Kidney tubule cell (primary cell): ENCODE measurements at places on chromosomes 6 and 20.

GRCh38 chr6:52286798-52287432 is 2.4 kb upstream of the MCM3 start:
- peak; percentile 71 for DNase-seq

DNA sequence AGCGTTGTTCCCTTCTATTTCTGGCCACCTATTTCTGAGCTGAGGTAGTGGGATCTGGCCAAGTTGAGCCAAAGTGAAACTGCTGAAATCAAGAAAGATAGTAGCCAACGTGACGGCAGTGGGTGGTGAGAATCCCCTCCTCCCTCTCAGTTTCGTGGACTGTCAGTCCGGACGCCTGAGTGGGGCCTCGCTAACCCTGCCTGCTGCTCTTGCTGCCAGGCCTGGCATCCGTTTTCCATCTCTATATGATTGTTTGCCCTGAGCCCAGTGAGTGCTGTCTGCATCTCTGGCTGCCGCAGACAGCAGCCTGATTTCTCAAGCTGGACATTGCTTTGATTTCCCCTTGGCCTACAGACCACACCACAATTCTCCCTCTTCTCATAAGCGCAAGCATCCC is 23.5 kb upstream of the PAX1 start:
- no peak for DNase-seq

GRCh38 chr20:54020868-54021267 is 49.5 kb downstream of the BCAS1 start:
- no peak for DNase-seq

- DNase-seq, result no peak
These were observed 126.0 kb downstream of the MTHFD1L start for GRCh38 chr6:150991487-150991886.

DNA sequence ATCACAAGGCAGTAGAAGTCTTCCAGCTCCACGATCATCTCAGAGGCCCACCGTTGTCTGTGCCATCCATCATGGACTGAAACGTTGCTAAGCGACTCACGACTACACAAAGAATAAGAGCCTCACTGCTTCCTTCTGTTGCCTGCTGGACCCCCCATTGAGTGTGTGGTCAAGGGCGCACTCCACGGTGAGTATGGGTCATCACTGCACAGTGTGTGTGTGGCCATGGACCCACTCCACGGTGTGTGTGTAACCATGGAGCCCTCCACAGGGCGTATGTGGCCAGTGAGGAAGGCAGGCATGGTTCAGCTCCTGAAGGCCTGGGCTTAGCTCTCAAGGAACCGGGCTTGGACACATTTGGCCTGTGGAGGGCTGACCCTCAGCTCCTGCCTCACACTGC is 123.4 kb upstream of the AFDN start:
- DNase-seq, result no peak

DNA sequence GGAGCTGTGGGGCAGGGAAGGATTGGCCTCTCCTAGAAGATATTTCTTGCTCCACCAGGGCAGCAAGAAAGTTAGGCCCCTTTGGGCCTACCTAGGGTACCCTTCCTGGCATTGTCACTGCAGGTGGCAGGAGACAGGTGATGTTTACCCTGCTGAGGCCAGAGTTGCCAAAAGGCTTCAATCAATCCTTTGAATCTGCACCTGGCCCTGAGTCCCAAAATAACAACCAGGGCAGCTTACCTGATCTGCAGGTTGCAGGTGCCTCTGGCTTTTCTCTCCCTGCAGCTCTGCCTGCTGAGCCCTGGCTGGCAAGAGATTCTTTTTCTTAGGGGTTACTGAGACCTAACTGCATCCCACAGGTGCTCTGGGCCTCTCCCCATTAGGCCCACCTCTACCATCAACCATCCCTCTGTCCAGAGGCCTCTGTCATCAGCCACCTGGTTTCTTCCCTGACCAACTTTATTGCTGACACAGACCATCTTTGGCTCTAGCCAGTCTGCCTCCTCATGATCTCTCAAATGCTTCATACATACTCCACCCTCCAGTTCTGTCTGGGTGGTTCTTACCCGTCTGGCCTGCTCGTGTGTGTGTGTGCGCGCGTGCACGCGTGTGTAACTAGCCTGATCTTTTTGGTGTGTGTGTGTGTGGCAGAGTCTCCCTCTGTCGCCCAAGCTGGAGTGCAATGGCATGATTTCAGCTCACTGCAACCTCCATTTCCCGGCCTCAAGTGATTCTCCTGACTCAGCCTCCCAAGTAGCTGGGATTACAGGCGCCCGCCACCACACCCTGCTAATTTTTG is 13.7 kb downstream of the BCL2L1 start:
- DNase-seq, result no peak

- no peak for DNase-seq
These were observed 13.5 kb downstream of the STK35 start for GRCh38 chr20:2114990-2115681.

DNA sequence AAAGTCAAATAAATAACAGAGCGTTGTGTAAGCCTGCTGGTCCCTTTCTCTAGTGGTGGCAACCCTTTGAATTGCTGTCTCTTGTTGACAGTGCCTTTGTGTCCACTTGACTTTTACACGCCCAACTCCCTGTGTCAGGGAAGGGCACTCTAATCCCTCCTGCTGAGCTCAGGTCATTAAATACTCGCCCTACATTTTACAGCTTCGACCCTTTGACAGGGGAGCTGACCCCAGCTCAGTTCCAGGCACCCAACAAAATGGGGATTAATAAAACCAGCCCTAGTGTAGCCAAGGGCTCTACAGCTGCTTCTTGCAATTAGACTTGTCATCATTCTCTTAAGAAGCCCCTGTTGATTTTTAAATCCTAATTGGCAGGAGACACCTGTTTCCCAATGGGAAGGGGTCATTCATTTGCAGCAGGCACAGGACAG is 308.2 kb downstream of the EYA4 start:
- no peak for DNase-seq

GRCh38 chr6:126919947-126920346 is 198.5 kb upstream of the RSPO3 start:
- peak; percentile 76 for DNase-seq

DNA sequence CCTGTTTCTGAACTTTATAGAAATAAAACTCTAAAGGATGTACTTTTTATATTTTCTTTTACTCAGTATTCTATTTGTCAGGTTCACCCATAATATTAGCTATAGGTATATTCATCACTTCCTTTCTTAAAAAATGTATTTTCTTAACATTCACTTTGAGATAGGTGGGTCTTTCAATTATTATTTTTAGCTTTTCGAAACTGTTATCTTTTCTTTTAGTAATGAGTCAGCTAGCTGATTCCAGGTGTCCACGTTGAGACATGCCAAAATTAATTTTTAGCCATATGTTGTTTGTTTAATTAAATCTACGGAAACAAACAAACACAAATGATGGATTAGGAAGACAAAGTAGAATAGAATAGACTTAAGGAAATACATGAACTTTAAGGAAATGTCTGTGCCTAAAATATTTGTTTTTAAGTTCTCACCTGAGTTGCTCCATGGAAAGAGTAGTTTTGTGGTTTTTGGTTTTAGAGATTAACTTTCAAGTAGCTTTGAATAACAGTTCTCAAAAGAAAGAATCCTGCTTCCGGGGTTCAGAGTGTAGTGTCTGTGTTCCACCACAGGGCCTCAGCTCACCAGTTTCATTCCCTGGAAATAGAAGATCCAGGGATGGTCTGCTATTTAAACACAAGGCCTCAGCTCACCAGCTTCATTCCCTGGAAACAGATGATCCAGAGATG is 435.0 kb downstream of the HAO1 start:
- DNase-seq, result no peak

DNA sequence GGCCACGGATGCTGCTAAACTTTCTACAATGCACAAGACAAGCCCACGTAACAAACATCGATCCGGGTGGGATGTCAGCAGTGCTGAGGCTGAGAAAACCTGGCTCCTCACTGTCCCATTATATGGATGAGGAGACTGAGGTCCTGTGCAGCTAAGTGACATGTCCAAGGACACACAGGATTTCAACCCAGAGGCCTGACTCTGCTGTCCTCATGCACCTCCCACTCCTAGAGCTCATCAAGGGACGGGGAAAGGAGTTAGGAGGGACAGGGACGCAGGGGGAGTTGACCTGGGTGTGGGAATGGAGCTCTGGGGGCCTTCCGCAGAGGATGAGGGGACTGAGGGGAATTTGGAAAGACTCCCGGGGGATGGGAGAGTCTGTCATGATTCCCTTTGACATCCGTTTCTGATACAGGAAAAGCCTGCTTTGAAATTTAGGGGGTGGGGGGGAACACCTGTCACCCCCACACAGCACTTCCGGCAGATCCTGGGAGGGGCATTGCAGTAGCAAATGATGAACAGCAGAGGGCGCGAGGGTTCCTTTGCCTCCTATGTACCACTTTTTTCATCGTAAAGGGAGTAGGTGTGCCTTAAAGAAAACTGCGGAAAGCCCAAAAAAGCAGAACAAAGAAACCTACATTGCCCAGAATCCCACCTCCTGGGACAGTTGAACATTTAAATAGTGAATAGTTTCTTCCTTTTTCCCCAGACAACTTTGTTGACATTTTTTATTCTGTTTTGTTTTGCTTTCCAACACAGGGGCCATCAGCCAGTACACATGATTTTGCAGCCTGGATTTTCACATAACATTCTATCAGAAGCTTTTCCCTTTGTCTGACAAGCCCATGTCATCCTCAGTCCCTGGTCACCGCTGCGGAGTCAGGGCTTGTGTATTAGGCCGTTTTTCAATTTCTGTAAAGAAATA is 48.6 kb downstream of the SLC2A10 start:
- DNase-seq, result peak; percentile 47

- DNase-seq, result no peak
These were observed 616.5 kb downstream of the C6orf118 start for GRCh38 chr6:164692772-164693510.

DNA sequence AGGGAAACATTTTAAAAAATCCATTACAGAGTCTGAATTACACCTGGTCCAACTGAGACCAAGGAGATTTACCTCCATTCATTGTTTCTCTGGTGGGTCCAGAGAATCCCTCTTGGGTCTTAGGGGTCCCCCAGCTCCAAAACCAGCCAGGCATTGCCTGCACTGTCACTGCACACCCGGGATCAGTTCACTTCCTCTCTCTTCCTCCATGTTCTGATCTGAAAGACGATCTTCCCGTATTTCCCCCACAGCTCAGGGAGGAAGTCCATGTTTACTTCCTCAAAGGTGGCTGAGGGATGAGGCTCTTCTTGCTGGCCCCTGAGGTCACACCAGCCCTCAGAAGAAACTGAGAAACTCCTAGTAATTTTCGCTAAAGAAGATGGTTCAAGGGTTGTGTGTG is 159.7 kb downstream of the BMP7 start:
- DNase-seq, result no peak

- DNase-seq, result peak; percentile 97
These were observed 115.2 kb downstream of the MRPL14 start for GRCh38 chr6:44012078-44012493.

GRCh38 chr6:148736774-148737412 is 9.9 kb upstream of the UST start:
- DNase-seq, result peak; percentile 56

DNA sequence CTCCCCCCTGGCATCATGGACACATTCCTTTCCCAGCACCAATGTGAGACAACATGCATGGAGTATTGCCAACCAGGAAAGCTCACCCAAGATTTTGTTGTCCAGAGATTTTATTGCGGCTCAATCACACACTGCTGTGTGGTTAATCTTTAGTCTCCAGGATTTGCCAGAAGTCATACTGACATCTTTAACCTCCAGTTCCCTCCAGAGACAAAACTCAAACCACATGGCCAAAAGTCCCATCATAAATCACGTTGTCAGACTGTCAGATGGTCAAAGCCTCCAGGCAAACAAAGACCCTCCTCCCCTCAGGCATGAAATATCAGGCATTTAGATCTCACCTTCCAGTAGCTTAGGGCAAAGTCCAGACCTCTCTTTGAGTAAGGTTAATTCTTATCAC is 97.3 kb upstream of the OPRM1 start:
- peak; percentile 37 for DNase-seq

- no peak for DNase-seq
These were observed 16.1 kb upstream of the CDK19 start for GRCh38 chr6:110831405-110831804.
